Fibroblast of lung (primary cell): ENCODE measurements at places on chromosomes 3 and 15. TPM values are rescaled to one million over a fixed set of nuclear protein-coding genes. Genes with fewer than 3 reads are reported as not detected.

- DNase-seq = peak; percentile 93
Measured at GRCh38 chr3:10205451-10206165, 40.9 kb downstream of the IRAK2 start.

DNA sequence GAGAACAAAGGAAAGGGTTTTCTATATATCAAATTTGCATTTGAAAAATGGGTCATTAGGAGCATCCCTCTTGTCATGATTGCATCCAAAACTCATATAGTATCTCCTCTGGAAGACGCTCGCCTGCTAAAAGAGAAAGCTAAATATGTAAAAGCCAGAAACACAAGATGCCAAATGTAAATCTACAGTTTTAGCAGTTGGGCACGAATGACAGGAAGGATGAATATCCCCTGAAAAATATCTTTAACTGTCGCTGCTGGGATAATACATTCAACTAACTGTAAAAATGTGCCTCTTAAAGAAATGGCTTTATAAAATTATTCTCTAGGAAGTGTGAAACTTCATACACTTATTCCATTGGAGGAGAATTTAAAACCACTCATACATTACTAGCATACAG lies 101.7 kb downstream of the DCLK3 start:
- DNase-seq = no peak

DNA sequence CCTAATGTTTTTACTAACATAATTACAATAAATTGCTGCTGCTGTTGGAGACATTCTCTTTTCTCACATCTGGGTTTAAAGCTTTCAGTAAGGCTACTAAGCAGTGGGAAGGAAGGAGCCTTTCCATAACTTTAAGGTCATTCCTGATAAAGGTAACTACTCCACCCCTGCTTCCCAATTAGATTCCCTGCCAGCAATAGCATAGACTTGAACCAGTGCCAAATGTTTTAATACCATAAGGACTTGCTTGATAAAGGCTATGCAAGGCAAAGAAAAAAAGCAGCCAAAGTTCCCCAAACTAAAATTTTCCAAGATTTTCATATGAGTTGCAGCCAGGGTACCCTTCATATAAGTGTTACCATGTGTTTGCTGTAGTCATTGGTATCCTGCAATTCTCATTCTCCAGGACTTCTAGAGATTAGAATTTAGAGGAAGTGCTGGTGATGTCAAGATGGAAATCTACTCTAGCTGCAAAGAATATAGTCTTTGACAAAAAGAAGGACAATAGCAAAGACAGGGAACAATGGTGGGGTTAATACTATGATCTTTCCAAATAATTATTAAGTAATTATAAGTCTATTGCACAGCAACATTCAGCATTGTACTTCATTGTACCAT lies 106.1 kb downstream of the FILIP1L start:
- no peak for DNase-seq

Gene TGM4
- not detected in 2 replicates for total RNA-seq

- no peak for DNase-seq
Measured at GRCh38 chr15:51588966-51589365, 33.6 kb downstream of the DMXL2 start.

Gene GHSR
- not detected in 2 replicates for total RNA-seq

GRCh38 chr3:121542924-121543323 lies 2.9 kb downstream of the POLQ start:
- DNase-seq = no peak

- DNase-seq = no peak
Measured at GRCh38 chr15:38631119-38632075, 66.8 kb upstream of the RASGRP1 start.

DNA sequence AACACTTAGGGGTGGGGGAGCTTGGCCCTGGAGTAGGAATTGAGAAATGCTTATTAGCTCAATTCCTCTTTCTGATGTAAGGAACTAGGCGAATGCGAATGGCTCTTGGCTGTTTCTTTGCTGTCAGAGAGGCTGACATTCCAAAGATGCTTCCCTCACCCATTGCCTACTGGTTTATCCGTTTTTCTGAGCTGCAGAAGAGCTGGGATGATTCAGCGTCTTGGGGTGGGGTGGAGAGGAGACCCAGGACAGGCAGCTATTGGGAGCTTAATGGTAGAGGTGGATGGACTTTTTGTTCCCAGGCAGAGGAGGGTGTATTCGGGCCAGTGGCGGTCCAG lies 9.8 kb downstream of the PLEKHO2 start:
- DNase-seq = peak; percentile 96

Gene MON1A
- 11.8 and 12.2 TPM in 2 replicates for total RNA-seq

Gene GOLGA8M
- 0.26 and 1.2 TPM in 2 replicates for total RNA-seq

DNA sequence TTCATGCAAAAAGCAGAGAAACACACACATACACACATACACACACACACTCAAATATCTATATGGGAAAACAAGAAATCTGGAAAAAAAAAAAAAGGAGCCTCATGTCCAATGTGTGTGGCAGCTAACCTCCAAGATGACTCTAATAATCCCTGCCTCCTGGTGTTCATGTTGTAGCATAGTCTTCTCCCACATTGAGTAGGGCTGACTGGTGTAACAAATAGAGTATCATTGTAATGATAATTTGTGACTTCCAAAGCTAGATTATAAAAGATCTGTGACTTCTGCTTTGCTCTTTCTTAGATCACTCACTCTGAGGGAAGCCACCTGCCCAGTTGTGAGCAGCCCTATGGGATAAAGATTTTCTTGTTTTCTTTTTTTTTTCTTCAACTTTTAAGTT lies 130.9 kb upstream of the TNIK start:
- DNase-seq = no peak

Gene ENTPD3
- total RNA-seq = under 0.01 TPM in 1 of 2 replicates, not detected in the other

DNA sequence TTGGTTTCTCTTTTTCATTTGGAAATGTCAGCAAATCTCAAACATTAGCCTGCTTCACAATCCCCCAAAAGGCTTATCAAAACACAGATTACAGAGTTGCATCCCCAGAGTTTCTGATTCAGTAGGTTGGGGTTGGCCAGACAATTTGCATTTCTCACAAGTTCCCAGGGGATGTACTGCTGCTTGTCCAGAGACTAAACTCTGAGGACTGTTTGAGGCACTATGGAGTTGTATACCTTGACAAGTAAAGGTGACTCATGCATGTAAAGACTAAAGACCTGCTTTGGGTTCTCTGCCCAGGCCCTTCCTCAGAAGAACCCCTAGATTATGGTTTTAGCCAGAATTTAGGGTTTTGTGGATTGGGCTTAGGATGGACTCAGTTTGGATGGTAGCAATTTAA lies 151.1 kb upstream of the ARHGEF26 start:
- no peak for DNase-seq

- DNase-seq = peak; percentile 93
Measured at GRCh38 chr3:152331018-152331541, 62.4 kb downstream of the MBNL1 start.

- peak; percentile 17 for DNase-seq
Measured at GRCh38 chr15:71254491-71254890, 139.2 kb downstream of the THSD4 start.

Gene TMEM207
- not detected in 2 replicates for total RNA-seq

GRCh38 chr3:157122116-157122515 lies 37.8 kb downstream of the CCNL1 start:
- DNase-seq = peak; percentile 90

DNA sequence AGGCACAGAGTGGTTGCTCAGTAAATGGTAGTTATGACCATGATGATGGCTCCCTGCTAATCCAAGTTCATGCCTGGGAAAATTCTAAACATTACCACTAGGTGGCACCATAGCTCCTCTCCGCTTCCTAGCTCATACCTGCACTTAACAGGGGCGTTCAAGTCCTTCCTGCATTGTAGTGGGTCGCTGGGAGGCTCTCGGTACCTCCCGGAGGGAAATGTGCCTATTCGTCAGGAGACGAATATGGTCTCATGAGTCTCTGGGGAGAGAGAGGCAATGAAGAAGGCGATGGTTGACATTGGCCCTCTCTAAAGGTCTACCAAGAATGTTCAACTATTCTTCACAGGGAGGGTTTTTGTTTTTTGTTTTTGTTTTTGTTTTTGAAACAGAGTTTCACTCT lies 10.9 kb downstream of the MESP1 start:
- peak; percentile 56 for DNase-seq

- peak; percentile 93 for DNase-seq
Measured at GRCh38 chr3:30232142-30232541, 374.3 kb upstream of the TGFBR2 start.

- DNase-seq = no peak
Measured at GRCh38 chr3:4752201-4753072, 226.8 kb upstream of the BHLHE40 start.

Gene GREM1
- 113 and 364 TPM in 2 replicates for total RNA-seq

Gene CAND2
- total RNA-seq = 12.1 and 16.7 TPM in 2 replicates

DNA sequence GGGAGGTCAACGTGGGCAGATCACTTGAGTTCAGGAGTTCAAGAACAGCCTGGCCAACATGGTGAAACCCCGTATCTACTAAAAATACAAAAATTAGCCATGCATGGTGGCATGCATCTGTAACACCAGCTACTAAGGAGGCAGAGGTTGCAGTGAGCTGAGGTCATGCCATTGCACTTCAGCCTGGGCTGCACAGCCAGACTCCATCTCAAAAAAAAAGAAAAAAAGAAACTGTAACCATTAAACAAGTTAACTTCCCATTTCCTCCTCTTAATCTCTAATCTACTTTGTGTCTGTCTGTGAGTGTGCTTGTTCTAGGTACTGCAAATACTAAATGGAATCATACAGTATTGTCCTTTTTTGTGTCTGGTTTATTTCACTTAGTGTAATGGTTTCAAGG lies 2.7 kb downstream of the RBM6 start:
- DNase-seq = no peak

Gene PPP4R2
- 65.6 and 86.5 TPM in 2 replicates for total RNA-seq

- DNase-seq = no peak
Measured at GRCh38 chr3:23663246-23663645, 142.5 kb upstream of the UBE2E1 start.

DNA sequence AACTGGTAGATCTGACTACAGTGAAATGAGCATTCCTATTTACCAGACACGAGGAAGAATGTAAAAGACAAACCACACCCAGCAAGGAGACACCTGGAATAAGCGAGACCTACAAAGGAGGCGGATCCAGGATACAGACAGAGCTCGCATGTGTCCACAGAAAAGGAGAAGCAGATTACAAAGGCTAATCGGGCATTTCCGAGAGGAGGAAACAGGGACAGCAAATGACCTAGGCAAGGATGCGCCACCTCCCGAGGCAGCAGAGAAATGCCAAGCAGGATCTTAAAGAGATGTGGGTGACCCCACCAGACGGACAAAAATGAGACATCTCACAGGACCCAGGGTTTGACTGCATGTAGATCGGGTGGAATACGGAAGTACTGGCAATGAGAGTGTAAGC lies 63.2 kb upstream of the IQSEC1 start:
- DNase-seq = no peak

- peak; percentile 5 for DNase-seq
Measured at GRCh38 chr3:110243081-110243480, 828.5 kb upstream of the NECTIN3 start.

GRCh38 chr3:115445559-115445958 lies 177.8 kb upstream of the GAP43 start:
- no peak for DNase-seq

Gene PARP6
- 23.4 and 27.4 TPM in 2 replicates for total RNA-seq

Gene CYP8B1
- not detected in 2 replicates for total RNA-seq

DNA sequence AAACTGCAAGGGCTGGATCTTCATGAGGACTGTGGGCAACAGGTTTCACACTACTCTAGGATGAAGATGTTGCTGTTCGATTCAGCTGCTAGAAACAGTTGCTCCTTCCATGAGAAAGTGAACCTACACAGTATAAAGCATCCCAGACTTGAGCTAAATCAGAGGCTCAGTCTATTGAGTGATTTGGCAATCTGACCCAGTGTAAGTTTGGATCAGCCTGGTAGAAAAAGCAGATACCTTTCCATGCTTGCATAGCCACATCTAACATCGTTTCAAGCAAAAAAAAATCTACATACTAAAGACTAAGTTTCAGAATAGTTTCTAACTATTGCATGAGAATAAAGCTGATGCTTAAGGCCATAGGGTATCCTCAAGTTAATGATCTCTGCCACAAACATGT lies 4.6 kb downstream of the UQCC5 start:
- DNase-seq = no peak

GRCh38 chr3:132509096-132509495 lies 88.0 kb upstream of the ACKR4 start:
- no peak for DNase-seq

DNA sequence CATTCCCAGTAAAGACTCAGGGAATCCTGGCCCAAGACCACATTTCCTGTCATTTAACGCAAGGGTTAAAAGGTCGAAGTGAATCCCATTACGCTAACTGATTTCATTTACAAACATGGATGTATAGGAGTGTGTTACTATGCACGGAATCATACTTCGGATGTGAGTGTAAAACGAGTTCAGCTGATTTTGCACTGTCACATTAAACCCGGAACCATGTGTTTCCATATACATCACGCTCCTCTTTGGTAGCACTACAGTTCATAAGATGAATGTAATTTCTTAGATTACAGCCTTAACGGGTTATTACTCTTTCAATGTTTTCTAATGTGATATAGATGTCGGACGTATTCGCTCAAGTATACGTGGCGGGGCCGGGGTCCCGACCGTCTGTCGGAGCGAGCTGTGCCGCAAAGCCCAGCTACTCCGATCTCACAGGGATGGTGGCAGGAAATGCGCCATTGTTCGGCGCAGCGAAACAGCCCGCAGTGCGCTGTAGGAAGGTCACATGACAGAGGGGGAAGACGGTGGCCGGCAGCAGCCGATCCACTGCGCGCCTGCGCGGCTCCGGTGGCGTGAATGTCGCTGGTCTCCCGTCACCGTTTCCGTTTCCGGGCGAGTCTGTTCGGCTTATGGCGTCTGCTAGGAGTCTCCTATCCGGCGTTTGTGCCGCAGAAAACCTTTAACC lies 97.3 kb downstream of the NPAP1 start:
- peak; percentile 84 for DNase-seq

DNA sequence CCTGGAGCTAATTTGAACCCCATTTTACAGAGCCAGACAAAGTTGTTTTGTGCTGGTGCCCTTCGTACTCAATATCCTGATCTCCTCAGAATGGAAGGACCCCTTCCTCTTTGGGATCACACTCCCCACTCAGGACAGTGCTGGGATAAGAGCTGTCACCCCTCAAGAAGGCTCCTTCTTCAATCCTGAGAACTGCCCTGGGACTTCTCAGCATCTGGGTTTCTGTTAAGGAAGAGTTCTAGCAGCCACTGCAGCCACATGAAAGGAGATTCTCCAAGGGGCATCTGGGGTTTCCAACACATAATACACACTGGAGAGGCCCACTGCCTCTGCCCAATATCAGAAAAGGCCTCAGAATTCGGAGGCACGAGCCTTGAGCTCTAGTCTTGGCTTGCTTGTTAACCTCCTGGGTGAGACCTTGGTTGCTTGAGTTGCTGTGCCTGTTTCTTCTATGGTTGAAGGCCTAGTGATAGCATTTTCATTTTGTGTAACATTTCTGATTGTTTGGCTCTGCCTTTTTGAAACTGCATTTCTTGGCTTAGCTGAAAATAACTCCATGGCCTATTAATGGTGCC lies 78.8 kb upstream of the NMNAT3 start:
- no peak for DNase-seq

DNA sequence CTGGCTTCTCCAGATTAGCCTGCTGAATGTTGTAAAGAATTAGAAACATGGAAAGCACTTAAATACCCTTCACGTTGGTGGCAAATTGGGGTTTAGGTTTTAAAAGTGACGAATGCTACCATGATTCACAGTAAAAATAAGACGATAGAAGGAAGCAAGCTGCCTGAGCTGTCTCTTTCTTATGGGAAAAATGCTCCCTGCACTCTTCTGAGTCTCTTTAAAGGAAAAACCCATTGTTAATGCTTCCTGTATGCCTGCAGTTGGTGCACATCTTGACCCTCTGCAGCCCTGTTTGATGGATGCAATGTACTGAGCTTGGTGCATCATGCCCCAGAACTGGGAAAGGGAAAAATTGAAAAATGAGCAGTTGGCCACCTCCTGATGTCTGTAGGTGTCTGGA lies 258.6 kb upstream of the RASGRP1 start:
- DNase-seq = no peak
